HuH-7.5 (cell line): ENCODE measurements at places on chromosomes 12 and 14.

DNA sequence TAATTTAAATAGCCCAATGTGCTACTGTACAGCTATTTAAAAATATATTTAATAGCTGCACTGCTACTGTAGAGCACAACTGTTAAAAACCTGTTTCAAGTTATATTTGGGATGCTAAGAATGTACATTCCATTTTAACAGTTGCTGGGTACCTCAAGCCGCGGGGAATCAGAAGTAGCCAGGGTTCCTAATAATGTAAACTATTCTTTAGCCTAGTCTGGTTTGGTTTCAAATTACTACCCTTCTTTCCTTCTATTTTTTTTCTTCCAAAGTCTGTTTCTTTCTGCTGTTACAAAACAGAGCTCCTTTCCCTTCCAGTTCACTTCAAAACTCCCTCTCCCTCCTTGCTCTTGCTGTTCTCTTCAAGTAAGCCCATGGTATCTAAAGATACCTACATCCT, 21.3 kb downstream of the SCAF11 start:
- DNase-seq: no peak

DNA sequence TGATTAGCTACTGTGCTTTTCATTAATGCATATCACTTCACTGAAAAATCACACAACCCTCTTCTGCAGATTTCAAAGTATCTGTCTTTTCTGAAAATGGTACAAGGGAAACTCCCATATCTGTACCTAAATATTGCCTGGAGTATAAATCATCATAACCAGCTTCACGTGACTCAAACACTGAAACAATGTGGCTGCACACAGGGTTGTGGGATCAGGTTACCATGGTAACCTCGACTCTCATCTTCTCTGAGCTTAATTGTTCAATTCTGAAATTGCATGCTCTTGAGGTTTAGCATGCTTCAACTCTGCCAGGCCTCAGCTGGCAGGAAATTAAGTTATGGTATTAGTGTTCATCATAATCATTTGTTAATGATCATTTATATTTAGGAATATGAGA, 77.5 kb upstream of the CPSF6 start:
- DNase-seq: no peak

- DNase-seq: no peak
Measured at GRCh38 chr14:66295386-66295785, 190.8 kb upstream of the CCDC196 start.

DNA sequence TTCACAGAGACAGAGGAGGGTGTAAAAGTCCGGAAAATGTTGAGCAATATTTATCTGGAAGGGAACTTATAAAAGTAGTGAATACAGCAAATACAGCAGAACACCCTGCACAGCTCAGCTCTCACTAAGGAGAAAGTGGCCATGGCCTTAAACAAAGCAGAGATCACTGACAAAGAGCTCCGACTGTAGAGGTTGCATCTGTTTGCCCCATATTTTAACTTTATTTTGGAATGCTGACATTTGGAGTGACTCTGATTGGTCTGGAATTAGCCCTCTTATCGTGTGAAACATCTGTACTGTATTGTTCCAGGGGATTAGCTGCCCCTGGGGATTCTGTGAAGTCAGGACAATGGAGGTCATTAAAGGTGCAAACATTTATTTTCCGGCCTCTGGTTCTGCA, 1275.7 kb upstream of the FLRT2 start:
- no peak for DNase-seq

- DNase-seq: no peak
Measured at GRCh38 chr14:84767434-84767833, 762.5 kb upstream of the FLRT2 start.

DNA sequence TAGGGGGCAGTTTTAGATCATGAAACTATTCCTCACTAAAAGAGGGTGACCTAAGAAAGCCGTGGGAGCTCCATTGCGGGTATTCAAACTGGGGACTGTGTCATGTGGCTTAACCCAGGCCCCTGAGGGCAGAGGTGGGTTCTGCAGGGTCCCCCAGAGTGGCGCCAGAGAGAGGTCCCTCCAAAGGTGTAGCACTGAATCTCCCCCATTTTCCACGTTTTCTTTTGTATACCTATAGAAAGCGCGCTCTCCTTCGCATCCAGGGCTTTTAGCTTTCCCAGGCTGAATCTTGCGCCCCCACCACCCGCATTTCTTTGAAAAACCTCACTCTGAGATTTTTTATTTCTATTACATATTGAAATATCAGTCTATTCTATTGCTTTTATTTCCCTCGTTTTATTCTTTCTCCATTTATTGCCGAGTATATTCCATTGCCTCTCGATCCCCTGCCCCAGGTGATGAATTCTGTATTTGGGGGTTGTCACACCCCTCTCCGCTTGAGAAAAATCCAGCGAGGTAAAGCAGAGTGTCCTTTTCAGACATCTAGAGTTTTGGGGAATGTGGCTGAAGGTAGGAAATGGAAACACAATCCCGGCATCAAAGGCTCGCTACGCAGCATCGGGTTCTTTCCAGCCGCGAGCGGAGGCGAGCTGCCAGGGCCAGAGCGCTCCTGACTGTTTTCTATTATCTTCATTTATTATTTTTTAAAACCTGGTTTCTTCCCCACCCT, 870 bp upstream of the HOXC13 start:
- DNase-seq: no peak

DNA sequence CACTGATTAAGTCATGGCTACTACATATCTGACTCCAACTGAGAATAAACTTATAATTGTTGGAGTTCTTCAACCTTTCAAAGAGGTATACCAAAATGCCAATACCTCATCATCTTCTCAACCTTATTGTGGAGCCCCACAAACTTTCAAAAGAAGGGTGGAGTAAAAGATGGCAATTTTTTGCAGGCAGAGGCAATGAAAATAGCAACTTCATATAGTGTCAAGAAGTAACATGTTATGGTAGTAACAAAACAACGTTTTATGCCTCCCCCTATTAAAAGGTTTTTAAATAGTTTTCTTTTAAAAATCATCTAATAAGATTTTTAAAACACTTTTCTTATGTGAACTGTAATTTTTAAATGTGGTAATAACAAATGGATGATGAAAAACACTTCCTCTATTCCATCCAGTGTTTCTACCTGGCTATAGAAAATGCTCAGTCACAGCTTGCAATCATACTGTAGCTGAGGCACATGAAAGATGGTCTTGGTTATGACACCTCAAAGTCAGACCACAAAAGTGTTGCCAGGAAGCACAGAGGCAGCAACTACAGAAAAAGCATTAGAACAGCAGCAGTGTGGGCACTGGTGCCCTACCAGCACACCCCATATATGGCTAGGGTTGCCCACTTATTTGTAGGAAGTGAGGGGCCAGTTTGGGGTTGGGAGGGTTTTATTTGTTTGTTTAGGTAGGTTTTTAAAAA, 7.0 kb downstream of the PPP1R12A start:
- no peak for DNase-seq

DNA sequence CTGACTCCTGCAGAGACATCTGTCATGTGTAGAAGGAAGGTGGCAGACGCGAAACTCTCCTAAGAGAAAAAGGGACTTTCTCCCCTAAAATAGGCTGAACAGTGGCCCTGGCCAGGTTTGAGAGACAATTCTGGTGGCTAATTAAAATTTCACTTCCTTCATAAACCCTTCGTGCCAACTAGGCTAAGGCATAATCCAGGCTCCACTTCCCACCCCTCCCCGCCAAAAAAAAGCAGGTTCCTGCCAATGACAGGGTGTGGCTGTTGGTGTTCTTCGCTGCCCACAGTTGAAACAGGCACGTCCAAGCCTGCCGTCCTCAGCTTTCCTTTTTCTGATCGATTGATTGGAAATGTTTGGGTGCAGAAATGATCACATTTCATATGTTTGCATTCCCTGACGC, 144.6 kb downstream of the GCH1 start:
- DNase-seq: no peak

GRCh38 chr14:65915125-65915524, 502.6 kb downstream of the FUT8 start:
- no peak for DNase-seq

DNA sequence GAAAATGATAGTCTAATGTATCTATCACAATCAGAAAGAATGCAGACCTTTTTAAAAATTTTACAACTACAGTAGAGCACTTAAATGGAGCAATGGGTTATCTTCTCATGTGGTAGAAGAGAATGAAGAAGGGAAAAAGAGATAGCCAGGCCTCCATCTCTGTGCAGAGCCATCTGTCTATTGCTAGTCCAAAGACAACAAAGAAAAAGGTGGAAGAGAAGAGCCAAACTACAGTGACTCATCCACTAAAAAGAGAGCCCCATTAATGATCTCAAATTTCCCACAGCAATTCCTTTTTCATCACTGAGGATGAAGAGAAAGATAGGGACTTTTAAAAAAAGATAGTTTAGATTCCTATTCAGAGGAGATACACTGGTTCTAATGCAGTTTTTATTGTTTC, 232.9 kb downstream of the ATXN7L3B start:
- no peak for DNase-seq

DNA sequence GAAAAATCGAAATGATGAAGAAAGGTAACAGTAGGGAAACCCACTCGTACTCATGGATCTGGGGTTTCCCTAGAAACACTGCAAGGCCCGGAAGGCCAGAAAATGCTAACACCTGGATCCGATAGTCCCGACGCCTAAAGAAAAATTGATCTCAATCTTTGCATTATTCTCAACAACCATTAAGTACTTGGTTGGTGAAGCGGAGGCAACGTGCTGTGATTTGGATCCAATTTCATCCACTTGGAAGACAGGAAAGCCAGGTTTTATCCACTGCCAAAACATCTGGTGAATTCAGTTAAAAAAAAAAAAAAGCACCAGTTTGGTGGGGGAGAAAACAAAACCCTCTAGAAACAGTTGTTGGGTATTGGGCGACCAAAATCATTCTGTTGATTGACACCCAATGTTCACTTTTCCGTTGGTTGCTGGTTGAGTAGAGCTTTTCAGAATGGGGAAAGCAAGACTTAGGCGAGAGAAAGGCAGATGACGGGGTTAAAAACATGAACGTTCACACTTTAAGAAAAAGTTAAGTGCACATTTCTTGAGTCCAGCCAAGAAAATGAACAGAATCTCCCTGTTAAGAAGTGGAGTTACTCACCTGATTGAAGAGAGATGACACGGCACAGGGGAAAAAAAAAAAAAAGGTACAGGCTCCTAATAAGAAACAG, 41.9 kb upstream of the MED13L start:
- DNase-seq: no peak
